H4 (cell line): ENCODE measurements at places on chromosomes 2 and 18. TPM values are rescaled to one million over a fixed set of nuclear protein-coding genes. Genes with fewer than 3 reads are reported as not detected.

- no peak for DNase-seq
Measured at GRCh38 chr2:202157211-202157990, 81.0 kb downstream of the SUMO1 start.

DNA sequence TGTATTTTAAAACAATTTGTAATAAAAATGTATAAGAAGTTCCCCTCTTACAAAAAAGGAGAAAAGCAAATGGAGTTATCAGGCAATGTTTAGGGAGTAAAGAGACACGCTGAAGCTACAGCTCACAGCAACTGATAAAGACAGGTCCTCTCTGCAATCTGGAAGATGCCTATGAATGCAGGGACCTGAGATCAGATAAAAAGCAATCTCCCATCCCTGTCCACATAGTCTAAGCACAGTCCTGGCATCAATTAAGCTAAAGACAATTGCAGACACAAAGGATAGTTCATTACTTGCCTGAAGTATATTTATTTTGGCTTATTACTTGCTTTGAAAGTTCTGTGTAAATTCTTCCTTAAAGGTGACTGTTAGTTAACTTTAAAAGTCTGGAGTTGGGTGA lies 5.0 kb downstream of the EIF2AK3 start:
- no peak for DNase-seq

- DNase-seq = no peak
Measured at GRCh38 chr2:222074674-222075073, 224.1 kb downstream of the PAX3 start.

DNA sequence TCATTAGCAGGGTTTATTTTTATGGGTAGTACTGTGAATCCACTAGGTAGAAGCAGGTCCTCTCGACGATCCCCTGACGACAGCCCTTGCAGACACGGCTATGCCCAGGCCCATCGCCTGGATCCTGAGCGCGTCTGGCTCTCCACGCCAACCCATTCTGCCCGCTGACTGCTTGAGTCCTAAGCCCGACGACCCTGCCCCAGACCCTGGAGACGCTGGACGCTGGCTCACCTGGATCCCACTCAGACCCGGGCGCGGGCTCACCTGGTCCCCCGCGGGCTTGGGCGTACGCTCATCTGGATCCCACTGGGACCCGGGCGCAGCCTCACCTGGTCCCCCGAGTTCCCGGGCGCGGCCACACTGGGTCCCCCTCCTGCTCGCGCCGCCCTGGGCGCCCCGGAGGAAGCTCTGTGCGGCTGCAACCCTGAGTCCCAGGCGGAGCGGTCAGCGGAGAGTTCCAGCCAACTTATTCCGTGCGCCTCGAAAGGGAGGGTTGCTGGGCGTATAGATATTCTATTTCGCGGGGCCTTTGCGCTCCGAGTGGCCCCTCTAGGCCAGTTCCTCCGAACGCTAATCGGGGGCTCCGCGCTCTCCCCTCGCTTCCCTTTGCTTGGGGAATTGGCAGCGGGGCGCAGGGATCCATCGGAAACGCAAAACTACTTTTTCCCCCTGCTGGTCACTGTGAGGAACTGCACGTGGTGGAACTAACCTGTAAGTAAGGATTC lies 22.4 kb upstream of the RMP24 start:
- peak; percentile 35 for DNase-seq

DNA sequence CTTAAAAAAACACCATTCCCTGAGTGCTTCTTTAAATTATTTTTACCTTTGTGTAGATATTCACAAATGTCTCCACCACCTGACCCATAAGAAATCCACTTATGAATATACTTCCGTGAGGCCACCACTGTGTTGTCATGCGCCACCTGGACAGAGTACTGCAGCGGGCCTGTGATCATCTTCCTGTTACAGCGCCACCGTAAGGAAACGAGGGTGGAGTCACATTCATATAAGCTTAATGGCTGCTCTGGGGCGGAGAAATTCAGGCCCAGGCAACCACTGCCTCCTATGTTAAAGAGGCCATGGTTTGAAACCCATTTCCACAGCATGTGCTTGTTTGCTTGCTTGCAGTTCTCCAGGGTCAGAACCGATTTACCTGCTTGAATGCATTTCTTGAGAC lies 17.7 kb downstream of the PLA2R1 start:
- no peak for DNase-seq

GRCh38 chr2:224608104-224608503 lies 22.9 kb upstream of the CUL3 start:
- no peak for DNase-seq

DNA sequence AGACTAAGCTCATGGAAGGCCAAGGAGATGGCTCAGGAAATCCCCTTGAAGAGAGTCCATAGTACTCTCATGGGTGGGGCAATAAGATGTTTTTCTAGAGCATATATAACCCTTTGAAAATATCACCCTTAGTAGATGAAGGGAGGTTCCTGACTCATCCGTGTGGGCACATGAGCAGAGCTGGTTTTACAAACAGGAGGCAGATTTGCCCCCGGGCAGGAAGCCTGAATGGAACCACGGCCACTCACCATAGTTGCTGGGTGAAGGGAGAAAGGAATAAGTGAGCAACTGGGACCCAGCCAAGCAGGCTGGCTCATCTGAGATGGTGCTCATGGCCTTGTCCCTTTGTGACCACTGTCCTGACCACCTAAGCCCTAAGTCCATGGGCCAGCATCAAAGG lies 29.0 kb upstream of the MAPRE3 start:
- no peak for DNase-seq

- no peak for DNase-seq
Measured at GRCh38 chr2:42764096-42764495, at the start of gene OXER1. OXER1 (minus strand) TSS chr2:42764135; CDS start chr2:42764062, 73 bp downstream.

DNA sequence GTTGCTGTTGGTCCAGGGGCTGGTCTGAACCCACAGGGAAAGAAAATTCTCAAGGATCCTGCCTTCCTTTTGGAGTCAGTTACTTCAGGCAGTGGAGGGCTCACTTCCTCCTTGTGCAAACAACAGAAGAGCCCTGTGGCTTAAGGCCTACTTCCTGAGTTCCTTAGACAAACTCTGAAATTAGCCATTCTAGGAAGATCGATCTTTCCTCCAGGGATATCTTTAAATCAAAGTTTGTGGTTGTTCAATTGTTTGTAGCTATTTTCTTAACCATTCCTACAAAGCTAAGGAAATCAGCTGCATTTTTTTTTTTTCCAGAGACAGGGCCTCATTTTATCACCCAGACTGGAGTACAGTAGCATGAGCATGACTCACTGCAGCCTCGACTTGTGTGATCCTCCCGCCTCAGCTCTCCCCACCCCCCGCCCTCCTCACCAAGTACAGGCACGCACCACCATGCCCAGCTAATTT lies 156.0 kb downstream of the TANC1 start:
- DNase-seq = peak; percentile 88

GRCh38 chr2:43049836-43050801 lies 176.3 kb downstream of the ZFP36L2 start:
- DNase-seq = no peak

- no peak for DNase-seq
Measured at GRCh38 chr2:135226961-135227360, 174.9 kb downstream of the RAB3GAP1 start.

DNA sequence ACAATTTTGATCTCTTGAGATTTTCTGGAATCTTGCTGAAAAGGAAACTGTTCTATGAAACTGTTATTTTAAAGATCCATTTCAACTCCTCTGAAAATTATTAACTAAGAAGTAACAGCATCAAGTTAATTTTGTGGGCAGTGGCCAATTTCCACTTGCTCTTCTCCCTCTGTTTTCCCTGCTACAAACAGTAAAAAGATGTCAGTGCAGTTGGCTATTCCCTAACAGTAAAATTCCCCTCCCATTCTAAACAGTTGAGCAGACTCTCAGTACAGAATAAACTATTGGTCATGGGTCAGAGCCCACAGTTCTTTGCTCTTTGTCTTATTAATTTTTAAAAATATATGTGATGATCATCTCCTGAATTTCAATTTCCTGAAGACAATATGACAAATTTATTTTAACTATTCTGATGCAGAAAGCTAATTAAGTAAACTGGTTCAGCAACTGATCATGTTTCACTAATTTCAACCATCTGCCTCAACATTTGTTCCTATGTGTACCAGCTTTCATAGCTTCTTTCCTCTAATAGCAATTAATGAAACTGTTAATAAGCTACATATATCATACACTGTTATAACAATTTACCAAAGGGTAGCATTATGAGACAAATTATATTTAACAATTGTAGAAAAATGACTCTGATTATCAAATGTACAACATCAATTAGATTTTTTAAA lies 41.1 kb upstream of the GALNT5 start:
- DNase-seq = no peak

Gene MROH2A
- 0.02 TPM in 1 of 2 replicates, not detected in the other for total RNA-seq

DNA sequence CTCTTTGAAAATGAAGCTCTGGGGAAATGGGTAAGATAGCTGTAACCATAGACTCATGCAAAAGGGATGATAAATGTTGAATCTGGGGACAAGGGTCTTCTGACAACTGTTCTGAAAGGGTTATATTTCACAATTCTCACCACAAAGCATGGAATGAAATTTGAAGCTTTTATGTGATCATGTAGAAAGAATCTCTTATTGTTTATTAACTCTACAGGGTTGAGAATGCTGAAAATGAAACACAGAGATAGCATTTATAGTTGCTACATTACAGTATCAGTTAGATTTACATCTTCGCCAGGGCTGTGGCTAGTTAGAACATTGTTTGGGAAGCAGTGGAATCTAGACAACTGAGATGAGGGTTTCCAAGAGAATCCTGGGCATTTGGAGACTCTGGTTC lies 97.4 kb upstream of the LHCGR start:
- DNase-seq = peak; percentile 23

Gene IL36RN
- not detected in 2 replicates for total RNA-seq

DNA sequence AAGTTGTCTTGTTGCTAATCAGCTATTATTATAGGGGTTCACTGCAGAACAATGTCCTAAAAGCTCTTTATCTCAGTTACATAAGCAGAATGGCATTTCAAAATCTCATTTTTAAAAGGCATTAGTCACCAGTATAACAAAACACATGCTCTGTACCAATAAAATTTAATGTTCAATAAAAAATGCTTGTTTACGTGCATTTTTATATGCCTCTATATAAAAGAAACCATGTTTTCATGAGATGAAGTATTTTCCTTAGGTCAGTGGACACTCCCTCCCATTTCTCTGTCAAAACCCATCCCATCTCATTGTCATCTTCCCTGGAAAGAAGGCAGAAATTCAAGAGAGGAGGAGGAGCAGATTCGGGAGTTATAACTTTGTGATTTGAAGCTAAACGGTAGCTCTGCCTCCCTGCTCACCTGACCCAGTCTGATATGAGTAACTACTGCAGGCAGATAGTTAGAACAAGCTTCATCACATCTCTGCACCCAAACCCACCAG lies 231.9 kb upstream of the SIX2 start:
- DNase-seq = no peak

- DNase-seq = no peak
Measured at GRCh38 chr2:200306931-200307723, 634 bp downstream of the SPATS2L start.

- DNase-seq = no peak
Measured at GRCh38 chr18:58407649-58408407, 221.1 kb downstream of the ALPK2 start.

GRCh38 chr2:36360063-36360462 lies 4.5 kb downstream of the CRIM1 start:
- no peak for DNase-seq

Gene TEX44
- not detected in 2 replicates for total RNA-seq

DNA sequence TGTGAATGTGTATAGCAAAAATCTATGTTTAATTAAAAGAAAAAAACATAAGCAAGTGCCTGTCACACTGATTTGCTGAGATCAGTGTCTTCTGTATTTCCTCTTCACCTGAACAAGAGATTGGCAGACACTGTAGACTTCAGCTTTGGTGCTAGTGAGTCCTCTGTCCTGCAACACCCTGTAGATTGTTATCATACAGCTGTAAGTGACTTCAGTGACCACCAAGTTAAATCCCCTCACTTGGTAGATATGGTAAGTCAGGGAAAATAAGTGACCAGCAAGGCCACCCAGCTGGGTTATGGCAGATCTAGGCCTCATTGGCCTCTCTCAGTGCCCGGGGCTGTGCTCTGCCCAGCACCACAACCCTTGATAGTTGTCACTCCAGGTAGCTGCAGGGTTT lies 119.7 kb upstream of the EML6 start:
- no peak for DNase-seq

DNA sequence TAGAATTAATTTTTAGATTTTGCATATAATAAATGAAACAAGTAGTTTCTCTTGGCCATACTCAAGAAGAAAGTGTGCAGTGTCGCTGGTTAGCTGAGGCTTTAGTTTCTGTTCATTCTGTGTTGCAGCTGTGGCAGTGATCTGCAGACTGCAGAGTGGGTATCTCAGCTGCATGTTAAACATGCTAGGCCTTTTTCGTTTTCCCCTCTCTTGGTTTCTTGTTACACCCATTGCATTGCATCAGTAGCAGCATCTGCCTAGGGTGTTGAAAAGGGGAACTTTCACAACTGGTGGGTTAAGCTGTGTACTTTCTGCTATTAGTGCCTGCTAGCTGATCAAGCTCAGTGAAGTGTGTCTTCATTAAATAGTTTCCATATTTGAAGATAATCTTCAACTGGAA lies 51.3 kb downstream of the ACSL3 start:
- DNase-seq = no peak

Gene ABCG5
- not detected in 2 replicates for total RNA-seq

GRCh38 chr18:75053028-75053629 lies 155.8 kb downstream of the PTGR3 start:
- DNase-seq = no peak

Gene MFSD2B
- total RNA-seq = 0.72 TPM in 1 of 2 replicates, not detected in the other

DNA sequence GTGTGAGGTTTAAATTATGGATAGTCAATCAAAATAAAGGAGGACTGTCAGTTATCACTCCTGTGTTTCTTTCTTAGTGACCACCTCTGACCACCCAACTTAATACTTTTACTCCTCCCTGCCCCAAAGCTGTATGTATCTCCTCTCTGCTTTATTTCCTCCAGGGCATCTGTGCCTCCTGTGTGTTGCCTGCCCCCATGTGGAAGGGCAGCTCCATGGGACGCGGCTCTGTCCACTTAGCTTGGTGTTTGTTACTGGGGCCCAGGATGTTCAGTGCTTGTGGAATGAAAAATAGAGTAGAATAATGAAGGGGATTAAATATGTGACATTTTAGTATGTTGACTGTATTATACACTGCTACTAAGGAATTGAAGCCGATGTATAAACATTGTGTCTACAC lies 9.8 kb downstream of the ACP1 start:
- no peak for DNase-seq

Gene ZAP70
- not detected in 2 replicates for total RNA-seq

GRCh38 chr2:118973542-118973951 lies 31.6 kb downstream of the MARCO start:
- DNase-seq = no peak

DNA sequence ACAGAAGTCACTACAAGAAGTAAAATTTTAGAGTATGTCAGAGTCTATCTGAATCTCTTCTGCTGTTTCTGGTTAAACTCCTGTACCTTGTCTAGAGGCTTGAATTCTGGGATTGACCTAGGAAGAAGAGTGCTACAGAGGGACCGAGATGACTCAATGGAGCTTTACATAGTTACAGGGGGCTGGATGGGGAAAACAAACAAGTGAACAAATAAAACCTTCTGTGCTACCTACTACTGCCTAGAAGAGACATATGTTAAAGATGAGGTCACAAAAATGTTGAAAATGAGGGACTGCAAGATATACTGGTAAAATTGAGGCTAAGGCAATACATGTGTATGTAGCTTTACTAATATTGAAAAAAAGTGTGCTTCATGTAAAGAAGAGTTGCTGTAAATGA lies 265.4 kb upstream of the TFPI start:
- no peak for DNase-seq

Gene MCFD2
- total RNA-seq = 112 and 124 TPM in 2 replicates

Gene PCARE
- total RNA-seq = not detected in 2 replicates

Gene C1QL2
- not detected in 2 replicates for total RNA-seq
